ENCODE measurements at places on chromosomes 6 and 20.

DNA sequence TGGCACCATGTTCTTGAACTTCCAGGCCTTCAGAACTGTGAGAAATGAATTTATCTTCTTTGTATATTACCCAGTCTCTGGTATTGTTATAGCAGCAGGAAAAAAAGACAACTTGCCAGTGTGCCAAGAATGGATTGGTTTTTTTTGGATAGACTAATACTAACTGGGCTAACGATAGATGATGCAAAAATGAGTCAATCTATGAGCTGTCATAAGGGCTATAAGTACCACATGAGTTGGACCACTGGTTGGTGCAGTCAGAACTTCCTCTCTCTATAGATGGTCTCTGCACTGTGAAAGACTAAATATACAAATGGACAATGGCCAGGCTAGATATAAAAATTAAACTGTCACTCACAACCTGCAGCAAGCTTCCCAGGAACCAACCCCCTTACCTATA, 87.6 kb upstream of the COL21A1 start:
- no peak for DNase-seq

GRCh38 chr6:157182503-157183264, 140.6 kb downstream of the TMEM242 start:
- DNase-seq = no peak

- DNase-seq = no peak
These were observed 301.0 kb downstream of the HACE1 start for GRCh38 chr6:104558746-104559145.

DNA sequence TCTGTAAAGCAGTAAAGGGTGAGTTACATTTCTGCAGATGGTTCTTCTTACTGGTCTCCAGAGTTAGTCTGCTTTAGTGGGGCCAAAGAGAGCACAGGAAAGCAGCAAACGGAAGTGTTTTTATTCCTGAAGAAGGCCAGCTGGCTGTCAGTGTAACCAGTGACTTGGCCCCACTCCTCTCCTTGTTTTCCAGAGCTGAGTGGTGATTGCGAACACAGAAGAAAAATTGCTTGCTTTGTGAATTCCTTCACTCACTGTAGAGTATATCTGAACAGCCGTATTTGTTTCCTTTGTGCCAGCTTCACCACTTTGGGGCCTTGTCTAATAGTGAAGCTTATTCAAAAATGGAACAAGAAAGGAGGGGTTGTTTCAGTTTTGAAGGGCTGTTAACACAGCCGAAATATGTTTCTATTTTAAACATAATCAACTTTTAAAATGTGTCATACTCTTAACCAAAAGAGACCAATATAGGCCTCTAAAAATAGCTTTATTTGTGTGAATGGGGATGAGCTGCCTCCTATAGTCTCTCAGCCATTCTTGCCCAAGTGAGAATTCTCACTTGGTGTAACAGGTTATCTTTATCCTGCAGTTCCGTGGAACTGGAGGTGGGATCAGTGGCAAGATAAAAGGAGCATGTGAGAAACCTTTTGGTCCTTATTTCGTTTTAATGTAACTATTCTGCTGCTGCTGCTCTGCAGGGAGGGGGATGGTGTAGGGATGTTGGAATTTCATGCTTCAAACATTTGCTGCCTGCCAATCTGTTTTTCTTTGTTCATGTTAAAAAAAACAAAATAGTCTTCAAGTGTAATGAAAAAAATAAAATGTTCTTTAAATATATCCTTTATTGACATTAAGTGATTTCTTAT, 37.8 kb downstream of the ZC2HC1B start:
- DNase-seq = no peak

DNA sequence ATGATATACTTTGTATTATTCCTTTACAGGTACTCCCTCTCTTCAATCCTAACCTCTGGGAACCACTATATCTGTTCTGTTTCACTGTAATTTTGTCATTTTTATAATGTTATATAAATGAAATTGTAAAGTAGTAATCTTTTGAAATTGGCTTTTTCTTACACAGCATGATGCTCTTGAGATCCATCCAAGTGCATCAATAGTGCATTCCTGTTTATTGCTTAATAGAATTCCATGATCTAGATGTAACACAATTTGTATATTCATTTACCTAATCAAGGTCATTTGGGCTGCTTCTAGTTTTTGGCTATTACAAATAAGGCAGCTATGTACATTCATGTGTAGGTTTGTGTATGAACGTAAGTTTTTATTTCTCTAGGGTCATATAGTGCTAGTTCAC, 174.6 kb downstream of the KHDC1L start:
- no peak for DNase-seq

DNA sequence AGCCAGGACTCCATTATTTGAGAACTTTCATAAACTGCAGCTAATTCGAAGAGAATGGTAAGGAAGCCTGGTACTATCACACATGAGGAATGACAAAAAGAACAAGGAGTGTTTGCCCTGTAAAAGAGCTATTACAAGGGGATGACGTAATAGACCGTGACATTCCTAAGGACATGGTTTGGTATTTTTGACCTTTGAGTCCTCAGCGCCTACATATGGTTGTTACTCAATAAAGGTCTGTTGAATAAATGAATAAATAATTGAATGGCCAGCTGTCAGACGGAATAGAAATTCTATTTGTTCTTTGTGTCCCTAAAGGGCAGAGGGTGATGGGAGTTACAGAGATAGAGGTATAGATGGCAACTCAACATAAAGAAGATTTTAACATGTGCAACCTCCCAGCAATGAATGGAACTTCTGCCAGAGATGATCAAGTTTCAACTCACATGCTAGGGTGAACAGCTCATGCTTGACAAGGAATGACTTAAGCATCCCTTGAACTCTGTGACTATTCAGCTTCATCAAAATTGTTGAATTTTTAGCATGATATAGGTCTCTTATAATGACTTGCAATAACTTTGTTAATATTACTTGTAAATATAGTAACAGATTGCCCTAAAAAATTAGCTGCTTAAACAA, 115.4 kb downstream of the TENT5A start:
- no peak for DNase-seq

- DNase-seq = no peak
These were observed 172.6 kb downstream of the BMP2 start for GRCh38 chr20:6940048-6940447.

DNA sequence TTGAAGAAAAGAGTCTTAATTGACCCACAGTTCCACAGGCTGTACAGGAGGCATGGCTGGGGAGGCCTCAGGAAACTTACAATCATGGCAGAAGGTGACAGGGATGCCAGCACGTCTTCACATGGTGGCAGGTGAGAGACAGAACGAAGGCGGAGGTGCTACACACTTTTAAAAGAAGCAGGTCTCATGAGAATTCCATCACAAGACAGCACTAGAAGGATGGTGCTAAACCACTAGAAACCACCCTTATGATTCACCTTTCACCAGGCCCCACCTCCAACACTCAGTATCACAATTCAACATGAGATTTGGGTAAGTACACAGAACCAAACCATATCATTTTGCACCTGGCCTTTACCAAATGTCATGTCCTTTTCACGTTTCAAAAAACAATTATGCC, 20.9 kb downstream of the TAGAP start:
- no peak for DNase-seq

- DNase-seq = no peak
These were observed 9.5 kb downstream of the FAM209B start for GRCh38 chr20:56542489-56543030.

DNA sequence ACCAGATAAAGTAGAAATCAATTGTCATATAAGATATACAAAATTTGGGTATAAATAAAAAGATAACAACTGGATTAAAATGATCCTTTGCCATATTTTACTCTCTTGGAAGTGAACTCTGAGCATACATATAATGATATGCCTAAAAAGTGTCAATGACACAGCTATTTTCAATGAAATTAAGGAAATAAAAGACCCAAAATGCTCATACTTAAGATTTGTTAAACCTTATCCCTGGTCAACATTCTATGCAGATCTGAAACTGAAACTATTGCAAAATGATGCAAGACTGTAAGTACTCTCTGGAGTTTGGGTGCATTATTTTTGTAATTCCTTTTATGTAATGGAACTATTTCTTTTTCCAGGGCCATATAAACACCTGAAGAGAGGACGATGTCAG, 119.0 kb upstream of the SGK1 start:
- no peak for DNase-seq

DNA sequence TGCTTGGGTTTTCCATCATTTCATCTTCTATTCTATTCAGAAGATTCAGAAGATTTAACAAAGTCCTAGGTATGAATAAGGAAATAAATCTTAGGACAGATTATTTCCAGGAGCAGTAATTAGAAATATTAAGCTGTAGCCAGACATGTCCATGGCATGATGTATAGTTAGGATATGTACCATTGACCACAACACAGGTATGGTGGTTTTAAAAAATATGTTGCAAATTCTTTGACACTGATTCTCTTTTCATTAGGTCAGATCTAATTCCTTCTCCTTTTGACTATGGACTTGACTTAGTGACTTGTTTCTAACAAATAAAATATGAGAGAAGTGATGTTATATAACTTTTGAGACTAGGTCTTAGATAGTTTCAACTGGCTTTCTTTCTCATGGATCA, 23.5 kb upstream of the PDE7B start:
- DNase-seq = no peak

DNA sequence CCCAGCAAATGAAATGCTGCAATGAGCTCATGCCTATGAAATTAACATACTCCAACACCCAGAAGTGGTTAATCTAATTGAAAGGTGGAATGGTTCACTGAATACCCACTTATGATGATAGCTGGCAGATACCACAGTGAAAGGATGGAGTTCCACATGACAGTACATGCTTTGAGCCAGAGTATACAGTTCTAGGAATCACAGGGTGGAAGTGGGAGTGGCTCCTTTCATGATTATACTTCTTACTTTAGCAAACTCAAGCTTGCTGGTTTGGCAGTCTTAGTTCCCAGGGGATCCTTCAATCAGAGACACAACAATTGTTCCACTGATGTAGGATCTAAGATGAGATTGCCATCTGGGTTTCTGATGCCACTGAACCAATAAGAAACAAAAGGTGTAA, 21.5 kb downstream of the CD164 start:
- DNase-seq = no peak

DNA sequence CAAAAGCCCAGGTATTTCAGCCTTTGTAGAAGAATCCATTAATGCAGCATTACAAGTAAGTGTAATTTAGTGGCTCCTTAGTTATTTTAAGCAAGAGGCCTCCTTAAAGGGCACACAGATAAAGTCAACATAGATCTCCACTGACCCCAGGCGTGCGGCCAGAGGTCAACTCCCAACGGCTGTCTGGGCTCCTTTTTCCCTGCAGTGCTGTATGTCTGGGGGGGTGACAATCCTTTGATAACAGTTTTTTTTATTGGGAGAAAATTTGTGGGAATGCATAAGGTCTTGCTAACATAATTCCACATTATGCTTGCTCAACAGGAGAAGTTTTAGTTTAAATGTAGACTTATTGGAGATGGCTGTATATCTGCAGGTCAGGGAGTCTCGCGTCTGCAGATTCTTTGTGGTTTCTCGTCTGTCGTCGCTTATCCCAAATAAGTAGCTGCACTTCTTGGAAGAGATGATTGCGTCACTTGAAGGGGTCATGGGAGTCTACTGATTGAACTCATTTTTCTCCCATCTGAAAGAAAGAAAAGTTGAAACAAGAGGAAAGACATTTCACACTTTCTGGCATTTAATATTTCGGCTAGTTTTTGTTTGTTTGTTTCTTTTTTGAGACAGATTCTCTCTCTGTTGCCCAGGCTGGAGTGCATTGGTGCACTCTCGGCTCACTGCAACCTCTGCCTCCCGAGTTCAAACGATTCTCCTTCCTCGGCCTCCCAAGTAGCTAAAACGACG, 151.7 kb upstream of the AKAP12 start:
- no peak for DNase-seq

DNA sequence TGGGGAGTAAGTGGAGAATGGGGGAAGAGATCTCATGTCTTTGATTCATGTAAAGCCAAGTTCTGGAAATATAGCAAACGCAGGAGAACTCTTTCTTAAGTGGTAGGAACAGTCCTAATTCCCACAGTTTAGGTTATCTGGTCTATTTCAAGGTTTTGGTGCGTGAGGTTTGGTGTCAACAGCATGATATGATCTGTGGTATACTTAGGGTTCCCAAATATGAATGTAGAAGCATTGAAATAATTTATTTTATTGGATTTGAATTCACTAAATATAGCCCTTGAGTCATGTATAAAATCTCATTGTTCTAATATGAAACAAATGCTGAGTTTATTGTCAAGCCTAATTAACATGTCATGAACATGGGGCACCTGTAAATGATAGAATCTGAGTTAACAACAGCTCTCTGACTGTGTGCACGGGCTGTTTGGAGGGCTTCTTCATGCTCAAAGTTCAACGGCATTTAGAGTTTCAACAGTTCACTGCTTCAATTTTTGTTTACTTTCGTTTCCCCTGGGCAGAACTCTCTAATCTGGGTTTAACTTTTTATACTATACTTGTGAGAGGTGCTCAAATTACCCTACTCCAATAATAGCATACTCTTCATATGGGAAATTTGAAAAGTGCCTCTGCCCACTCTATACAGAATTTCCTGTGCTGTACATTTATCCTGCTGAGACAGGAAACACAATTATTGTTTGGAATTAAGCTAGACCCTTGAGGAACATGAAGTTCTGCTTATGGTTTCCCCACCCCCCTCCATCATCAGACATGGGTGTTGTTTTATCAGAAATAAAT, 236.3 kb upstream of the ZNF217 start:
- no peak for DNase-seq

DNA sequence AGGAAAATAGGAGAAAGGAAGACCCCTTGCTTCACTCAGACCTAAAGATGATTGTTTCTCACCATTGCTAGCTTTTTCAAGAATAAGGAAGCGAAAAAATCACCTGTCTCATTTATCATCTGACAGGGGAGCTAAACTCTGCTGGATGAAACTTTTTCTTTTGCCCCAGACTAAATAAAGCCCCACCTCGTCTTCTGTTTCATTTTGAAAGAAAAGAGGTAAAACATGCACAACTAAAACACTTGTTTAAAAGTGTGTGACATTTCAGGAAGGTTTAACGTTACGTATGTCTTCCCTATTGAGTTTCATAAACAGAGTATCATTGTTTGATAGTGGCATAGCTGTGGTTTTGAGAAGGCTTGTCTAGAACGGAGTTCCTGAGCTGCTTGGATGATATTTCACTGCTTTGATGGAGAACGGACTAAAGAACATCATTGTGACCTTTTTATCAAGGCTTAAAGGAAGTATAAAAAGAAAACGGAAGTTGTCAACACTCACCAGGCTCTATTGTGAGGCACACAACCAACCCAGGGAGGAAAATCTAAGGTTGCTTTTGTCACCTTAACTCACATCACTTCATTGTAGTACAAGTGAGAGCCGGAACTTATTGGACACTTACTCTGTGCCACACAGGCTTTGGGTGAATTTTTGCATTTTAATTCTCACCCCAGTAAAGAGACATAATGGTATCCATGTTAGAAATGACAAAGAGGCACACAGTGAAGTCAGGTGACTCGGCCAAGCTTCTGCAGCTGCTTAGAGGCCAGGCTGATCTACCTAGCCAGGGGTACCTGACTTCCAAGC, 29.5 kb downstream of the TSHZ2 start:
- no peak for DNase-seq

GRCh38 chr6:165218829-165219228, 90.6 kb downstream of the C6orf118 start:
- DNase-seq = no peak

- no peak for DNase-seq
These were observed 42.2 kb upstream of the FOXP4 start for GRCh38 chr6:41503827-41504465.

Data from NCI-H2029 (cell line).